ENCODE measurements at places on chromosomes 3 and 15. TPM values are rescaled to one million over a fixed set of nuclear protein-coding genes. Genes with fewer than 3 reads are reported as not detected.

The TNFSF10 gene
- total RNA-seq, result 111 TPM

The HIGD2B gene
- total RNA-seq, result 0.26 TPM

The GPR27 gene
- total RNA-seq, result not detected

The RRP9 gene
- total RNA-seq, result 78.1 TPM

The AMT gene
- total RNA-seq, result 6.0 TPM

The LRRC2 gene
- total RNA-seq, result not detected

The BNIP2 gene
- total RNA-seq, result 66.3 TPM
